ENCODE measurements at places on chromosomes 3 and 15. TPM values are rescaled to one million over a fixed set of nuclear protein-coding genes. Genes with fewer than 3 reads are reported as not detected.

DLL4 gene
- total RNA-seq: 11.1 TPM

GRCh38 chr3:121481106-121481880, 64.5 kb downstream of the POLQ start:
- DNase-seq: no peak

GRCh38 chr3:11238880-11239279, 33.3 kb upstream of the ATG7 start:
- no peak for DNase-seq

KLF13 gene
- 63.4 TPM for total RNA-seq

FBXO40 gene
- 182 TPM for total RNA-seq
